Activated CD4-positive, alpha-beta T cell treated with anti-CD3 and anti-CD28 coated beads for 4 hours (primary cell): ENCODE measurements at places on chromosomes 5 and 9.

GRCh38 chr5:28403846-28404245, 1365.5 kb upstream of the CDH9 start:
- no peak for DNase-seq

GRCh38 chr5:123297866-123298265, 125.3 kb downstream of the CEP120 start:
- DNase-seq, result no peak

GRCh38 chr5:149773291-149774095, 43.4 kb downstream of the PPARGC1B start:
- DNase-seq, result no peak

- DNase-seq, result no peak
Measured at GRCh38 chr5:139149477-139150199, 48.5 kb downstream of the SIL1 start.

DNA sequence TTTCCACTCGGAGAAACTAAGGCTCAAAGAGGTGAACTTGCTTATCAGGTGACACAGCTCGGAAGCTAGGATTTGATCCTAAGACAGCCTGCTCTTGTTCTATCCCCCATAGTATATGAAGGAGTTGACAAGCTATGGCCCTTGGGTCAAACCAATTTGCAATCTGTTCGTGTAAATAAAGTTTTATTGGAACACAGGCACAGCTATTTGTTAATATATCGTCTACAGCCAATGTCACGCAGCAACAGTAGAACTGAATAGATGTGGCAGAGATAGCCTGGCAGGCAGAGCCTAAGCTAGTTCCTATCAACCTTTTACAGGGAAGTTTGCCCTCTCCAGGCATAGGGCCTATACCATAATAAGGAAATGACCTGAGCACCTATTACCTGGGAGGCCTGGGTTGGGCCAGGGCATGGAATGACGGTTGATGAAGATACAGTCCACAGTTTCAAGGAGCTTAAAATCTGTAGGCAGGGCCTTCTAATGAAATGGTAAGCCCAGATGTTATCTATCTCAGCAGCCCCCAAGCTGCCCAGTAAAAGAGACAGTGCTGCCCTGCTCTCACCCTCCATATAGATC, 179.0 kb downstream of the TTLL11 start:
- no peak for DNase-seq

DNA sequence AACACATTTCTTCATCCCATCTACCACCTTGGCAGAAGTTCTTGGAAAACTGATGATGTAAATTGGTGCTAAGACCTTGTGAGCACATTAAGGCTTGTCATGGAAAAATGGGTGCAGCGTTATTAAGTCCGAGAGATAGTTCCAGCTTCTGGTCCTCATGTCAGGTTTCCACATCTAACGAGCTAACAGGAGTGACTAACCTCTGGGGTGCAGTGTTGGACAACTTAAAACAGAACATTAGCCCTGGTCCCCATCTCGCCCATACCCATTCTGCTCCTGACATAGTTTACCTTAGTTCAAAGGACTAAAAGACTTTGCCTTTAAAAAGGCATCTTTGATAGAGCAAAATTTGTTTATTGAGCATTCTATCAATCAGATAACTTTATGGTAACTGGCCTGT, 128.0 kb downstream of the SLC1A3 start:
- no peak for DNase-seq

GRCh38 chr9:131282688-131283422, 6.5 kb upstream of the FAM78A start:
- DNase-seq, result no peak

- no peak for DNase-seq
Measured at GRCh38 chr5:68698025-68698940, 395.5 kb upstream of the SLC30A5 start.

GRCh38 chr5:153079396-153079795, 411.1 kb upstream of the GRIA1 start:
- no peak for DNase-seq

DNA sequence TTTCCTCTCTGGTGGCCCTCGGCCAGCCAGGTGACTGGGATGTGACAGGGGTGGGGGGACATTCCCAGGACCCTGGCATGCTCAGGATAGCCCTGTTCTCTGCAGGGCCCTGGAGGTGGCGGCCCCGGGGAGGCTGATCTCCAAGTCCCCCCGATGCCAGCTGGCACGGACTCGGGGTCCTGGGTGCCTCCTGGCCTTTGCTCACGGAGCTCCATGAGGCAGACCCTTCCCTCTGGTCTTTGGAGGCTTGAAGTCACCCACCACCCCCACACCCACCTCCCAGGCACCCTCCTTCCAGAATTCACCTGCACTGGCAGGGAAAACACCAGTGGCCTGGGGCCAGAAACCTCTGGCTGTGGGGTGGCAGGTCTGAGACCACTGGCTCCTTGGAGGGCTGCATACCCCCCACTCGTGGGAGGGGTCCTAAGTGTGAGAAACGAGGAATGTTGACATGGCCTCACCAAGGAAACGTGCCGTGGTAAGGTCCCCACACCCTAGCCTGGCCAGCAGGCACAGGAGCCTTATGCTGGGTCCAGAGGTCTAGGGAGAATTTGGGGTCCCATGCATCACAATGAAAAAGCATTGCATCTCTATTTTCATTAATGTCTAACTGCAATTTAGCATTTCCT, 130.8 kb upstream of the FAM120A start:
- no peak for DNase-seq

DNA sequence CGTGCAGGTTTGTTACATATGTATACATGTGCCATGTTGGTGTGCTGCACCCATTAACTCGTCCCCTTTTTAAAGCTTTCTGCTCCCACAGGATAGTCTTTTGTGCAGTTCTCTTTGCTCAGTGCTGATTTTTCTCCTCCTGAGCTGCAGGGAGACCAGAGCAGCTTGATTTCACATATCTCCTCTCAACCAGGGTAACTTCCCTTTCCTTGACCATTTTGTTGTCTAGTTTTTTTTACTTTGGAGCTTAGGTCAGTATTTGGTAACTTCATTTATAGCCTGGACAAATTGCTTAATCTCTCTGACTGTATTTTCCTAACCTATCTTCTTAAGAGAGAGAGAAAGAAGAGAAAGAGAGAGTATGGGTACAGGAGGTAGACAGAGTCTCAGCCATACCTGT, 137.1 kb upstream of the ZNF366 start:
- no peak for DNase-seq

DNA sequence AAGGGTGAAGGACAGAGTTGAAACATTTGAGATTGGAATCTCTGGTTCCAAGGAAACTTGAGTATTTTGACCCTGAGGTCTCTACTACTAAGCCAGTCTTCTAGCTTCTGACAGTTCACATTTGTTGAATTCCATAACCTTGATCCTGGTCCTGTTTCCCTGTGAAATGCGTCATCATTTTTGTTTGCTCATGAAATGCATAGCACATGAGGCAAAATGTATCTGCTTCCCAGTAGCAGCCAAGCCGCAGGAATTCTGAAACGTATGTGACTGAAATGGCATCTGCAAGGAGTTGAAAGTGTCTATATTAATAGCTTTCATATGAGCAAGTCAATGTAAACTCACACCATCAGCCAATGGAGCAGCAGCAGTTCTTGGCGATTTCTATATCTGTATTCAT, 307.9 kb downstream of the CSNK1G3 start:
- DNase-seq, result no peak

DNA sequence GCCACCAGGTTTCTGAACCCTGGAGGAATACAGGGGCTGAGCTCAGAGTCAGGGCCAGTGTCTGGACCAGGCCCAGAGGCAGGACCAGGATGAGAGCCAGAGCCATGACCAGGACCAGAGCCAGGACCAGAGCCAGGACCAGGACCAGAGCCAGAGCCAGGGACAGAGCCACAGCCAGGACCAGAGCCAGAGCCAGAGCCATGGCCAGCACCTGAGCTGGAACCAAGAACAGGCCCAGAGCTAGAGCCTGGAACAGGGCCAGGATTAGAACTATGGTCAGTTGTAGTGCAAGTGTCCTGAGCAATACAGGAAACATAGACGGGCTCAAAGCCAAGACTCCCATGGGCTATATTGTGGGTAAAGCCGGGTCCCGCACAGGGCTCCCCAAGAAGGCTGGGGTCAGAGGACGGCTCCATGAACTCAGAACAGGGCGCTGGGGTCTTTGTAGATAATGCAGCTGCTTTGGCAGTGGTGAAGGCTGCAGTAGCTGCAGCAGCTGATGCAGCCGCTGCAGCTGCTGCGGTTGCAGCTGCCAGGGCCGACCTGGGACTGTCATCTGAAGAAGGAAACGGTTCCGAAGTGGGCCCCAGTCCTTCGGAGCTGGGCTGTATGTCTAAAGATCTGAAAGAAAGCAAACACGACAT, 559 bp downstream of the SPAG8 start:
- no peak for DNase-seq

DNA sequence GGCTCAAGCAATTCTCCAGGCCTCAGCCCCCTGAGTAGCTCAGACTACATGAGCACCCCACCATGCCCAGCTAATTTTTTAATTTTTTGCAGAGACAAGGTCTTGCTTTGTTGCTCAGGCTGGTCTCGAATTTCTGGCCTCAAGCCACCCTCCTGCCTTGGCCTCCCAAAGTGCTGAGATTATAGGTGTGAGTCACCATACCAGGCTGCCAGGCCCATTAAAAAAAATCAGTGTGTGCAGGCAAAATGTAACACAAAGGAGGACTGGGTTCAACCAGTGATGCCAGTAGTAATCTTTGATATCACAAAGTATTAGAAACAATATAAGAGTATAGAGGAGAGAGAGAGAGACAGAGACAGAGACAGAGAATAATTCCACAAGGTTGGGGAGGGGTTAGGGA, 322.7 kb downstream of the MSX2 start:
- DNase-seq, result no peak

DNA sequence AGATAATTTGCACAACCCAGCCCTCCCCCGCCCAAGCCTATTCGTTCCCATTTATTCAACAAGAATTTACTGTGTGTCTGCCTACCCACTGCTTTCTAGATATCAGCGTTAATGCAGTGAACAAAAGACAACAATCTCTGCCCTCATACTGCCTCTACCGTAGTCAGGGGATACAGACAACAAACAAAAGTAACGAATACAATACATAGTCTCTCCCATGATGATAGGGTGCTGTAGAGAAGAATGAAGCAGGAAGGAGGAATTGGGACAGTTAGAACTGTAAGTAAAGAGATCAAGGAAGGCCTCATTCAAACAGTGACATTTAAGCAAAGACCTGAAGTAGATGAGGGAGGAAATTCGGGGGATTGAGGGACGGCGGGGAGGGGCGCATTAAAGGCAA, 1.7 kb downstream of the GFM2 start:
- no peak for DNase-seq

- DNase-seq, result no peak
Measured at GRCh38 chr5:60883229-60883628, 39.2 kb upstream of the ELOVL7 start.

GRCh38 chr5:113607361-113607760, 93.9 kb downstream of the YTHDC2 start:
- no peak for DNase-seq

- DNase-seq, result no peak
Measured at GRCh38 chr5:148884339-148885020, 58.1 kb downstream of the ADRB2 start.

DNA sequence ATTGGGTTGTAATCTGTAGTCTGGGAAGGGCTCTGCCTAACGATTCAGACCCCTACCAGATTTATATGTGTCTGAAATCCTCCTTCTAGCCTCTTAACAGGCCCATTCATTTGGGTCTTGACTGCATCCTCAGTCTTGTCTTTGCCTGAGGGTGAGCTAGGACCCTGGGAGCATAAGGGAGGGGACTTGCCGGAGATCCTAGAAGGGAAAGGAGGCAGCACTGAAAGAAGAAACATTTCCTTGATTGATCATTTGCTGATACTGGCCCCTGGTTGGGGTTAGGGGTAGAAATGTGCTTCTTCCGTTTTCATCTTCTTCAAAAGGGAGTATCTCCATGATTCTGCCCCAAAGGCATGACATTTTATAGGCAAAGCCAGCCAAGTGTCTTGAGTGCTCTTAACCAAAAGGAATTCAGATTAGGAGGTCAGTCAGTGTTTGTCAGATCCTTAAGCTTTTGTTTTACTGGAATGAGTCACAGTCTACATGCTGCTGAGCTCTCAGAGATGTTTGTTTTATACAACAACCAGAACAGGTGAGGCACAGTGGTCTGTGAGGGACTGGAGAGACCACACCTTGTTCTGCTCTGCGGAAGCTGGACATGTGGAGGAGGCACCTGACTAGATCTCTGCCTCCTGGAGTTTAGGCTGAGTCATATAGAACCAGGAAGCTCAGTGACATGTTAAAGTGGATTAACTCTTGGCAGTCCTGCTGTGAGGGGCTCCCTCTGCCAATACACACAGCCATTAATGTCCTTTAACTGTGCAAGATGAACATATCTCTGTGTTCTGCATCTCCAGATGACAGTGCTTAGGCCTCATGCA, 37.7 kb downstream of the PCDHAC2 start:
- no peak for DNase-seq

GRCh38 chr5:139105621-139106071, 92.5 kb downstream of the SIL1 start:
- no peak for DNase-seq

GRCh38 chr5:142170254-142170953, 61.8 kb downstream of the NDFIP1 start:
- DNase-seq, result no peak

- DNase-seq, result no peak
Measured at GRCh38 chr5:103294906-103295305, 36.3 kb downstream of the MACIR start.

DNA sequence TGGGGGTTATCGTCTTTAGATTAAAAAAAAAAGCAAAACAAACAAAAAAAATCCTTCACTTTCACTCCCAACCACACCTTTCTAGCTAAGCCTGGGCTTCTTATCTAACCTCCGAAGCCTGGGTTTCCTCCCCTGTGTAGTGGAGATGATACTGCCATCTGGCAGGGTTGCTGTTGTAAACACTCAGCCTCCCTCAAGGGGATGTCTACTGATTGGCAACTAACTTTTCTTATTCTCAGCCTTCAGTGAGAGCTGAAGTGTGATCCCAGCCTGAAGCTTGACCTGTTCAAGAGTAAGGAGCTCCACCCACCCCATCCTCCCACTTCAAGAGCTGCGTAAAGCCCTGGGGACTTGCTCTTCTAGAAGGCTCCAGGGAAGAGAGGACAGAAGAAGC, 21.5 kb upstream of the WWC1 start:
- DNase-seq, result no peak
